ENCODE measurements at places on chromosomes 6 and 20.

DNA sequence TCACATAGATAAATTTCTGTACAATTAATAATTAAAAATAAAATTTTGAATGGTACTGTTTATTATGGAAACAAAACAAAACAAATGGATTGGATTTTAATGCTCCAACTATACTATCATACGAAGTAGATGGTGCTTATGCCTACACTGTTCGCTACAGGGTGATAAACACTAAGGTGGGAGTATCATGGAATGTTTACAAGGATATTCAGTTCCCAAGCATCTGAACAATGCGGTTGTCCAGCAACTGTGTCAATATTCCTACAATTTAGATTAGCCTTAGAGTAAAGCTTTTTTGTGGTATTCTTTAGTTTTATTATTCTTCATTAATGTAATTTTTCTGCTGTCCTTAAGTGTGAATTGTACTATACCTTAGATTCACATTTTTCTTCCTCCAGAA, 105.1 kb downstream of the MMS22L start:
- H3K27ac ChIP-seq: no peak overlapping the region
- H3K36me3 ChIP-seq: no peaks in the 10 kb centered on the region
- no peaks in the 10 kb centered on the region for H3K27me3 ChIP-seq
- no peak for DNase-seq
- no peaks in the 10 kb centered on the region for H3K4me1 ChIP-seq

GRCh38 chr6:167666571-167667203, 160.0 kb upstream of the AFDN start:
- H3K27ac ChIP-seq: no peak overlapping the region
- H3K27me3 ChIP-seq: no peaks in the 10 kb centered on the region
- H3K36me3 ChIP-seq: no peaks in the 10 kb centered on the region
- no peak for DNase-seq

GRCh38 chr6:122754191-122754731, 25.3 kb upstream of the FABP7 start:
- no peak overlapping the region for H3K4me3 ChIP-seq
- no peaks in the 10 kb centered on the region for H3K36me3 ChIP-seq
- H3K27me3 ChIP-seq: no peaks in the 10 kb centered on the region
- H3K27ac ChIP-seq: no peak overlapping the region
- peaks cover 4% of the 10 kb centered on the region for H3K4me1 ChIP-seq
- DNase-seq: no peak

DNA sequence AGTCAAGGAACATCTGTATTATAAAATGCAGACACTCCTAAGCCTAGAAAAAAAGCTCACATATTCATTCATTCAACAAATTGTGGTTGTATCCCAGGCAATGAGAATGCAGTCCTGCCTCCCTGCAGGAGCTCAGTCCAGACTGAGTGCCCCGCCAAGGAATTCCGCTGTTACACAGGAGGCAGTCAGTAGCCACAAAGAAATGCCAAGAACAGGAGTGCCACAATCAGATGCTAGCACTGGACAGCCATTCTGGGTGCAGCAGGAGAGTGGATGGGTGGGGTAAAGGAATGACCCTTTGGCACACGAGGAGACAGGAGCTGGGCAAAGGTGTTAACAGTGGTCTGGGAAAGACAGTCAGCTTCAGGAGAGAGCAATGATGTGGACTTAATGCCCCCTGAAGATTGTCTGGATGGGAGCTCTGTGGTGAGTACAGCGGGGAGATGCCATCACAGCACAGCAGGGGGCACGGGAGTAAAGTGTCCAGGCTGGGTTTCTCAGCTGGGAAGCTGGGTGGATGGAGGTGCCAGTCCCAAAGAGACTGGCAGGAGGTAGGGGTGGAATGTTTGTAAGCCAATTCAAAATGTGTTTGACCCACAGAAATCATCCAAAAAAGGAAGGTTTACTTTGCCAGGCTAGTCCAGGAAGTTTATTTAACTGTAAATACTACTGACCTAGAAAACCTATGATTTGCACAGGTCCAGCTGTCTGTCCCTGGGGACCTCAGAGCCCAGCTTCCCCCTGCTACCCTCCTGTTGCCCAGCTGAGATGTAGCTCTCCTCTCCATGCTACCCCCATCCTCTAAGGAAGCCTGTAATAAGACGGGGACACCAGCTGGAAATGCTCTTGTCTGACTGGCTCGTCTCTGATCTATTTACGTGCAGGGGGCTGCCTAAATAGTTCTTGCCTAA, 84.1 kb downstream of the SLC23A2 start:
- DNase-seq: no peak
- H3K36me3 ChIP-seq: no peaks in the 10 kb centered on the region
- peaks cover 4% of the 10 kb centered on the region for H3K4me1 ChIP-seq
- H3K27ac ChIP-seq: no peak overlapping the region
- H3K27me3 ChIP-seq: no peaks in the 10 kb centered on the region

- H3K4me1 ChIP-seq: no peaks in the 10 kb centered on the region
- DNase-seq: no peak
- H3K36me3 ChIP-seq: no peaks in the 10 kb centered on the region
- H3K27ac ChIP-seq: no peak overlapping the region
These were observed 132.1 kb downstream of the KIF13A start for GRCh38 chr6:17855381-17855780.

GRCh38 chr6:35370785-35371493, 28.6 kb downstream of the PPARD start:
- no peak for DNase-seq
- H3K36me3 ChIP-seq: no peaks in the 10 kb centered on the region
- no peak overlapping the region for H3K27ac ChIP-seq
- H3K4me3 ChIP-seq: no peak overlapping the region

- no peak for DNase-seq
- H3K27ac ChIP-seq: no peak overlapping the region
- no peaks in the 10 kb centered on the region for H3K4me1 ChIP-seq
These were observed 83.7 kb downstream of the YTHDF1 start for GRCh38 chr20:63132131-63132714.

DNA sequence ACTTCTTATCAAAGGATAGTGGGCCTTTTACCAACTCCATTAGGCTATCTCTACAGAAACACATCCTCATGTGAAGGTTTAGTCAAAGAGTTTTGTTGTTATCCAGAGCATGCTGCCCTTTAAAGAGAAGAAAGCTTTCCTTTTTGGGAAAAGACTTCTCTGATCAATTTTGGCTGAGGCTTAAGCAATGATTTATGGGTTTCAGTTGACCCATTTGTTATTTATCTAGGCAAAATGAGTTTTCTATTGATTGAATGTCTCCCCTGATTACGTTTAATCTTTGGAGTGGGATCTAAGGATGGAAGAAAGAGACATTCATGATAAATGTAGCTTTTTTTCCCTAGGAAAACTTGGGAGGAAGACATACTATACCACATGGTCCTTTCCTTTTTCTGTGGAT, 326.6 kb upstream of the JAG1 start:
- no peak overlapping the region for H3K4me3 ChIP-seq
- H3K4me1 ChIP-seq: no peaks in the 10 kb centered on the region
- H3K36me3 ChIP-seq: no peaks in the 10 kb centered on the region
- H3K27ac ChIP-seq: no peak overlapping the region
- H3K27me3 ChIP-seq: no peaks in the 10 kb centered on the region

DNA sequence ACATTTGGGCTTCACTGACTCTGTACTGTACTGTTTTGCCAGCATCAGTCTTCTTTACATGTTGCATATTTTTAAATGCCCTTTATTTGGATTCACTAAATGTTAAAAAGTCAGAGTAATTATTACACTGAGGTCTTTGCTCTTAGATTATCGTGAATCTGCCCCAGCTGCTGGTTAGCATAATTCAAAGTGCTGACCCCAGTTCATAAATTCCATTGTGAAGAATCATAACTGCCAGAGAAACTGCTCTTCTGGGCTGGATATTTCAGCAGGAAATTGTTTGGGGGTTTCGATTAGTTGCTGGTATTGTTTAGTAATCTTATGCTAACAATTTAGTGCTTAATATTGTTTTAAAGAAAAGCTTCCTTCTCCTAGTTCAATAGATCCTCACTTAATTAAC, 682.1 kb upstream of the MAP3K7 start:
- no peaks in the 10 kb centered on the region for H3K36me3 ChIP-seq
- H3K27me3 ChIP-seq: no peaks in the 10 kb centered on the region
- no peak overlapping the region for H3K27ac ChIP-seq
- H3K4me3 ChIP-seq: no peak overlapping the region
- DNase-seq: no peak

DNA sequence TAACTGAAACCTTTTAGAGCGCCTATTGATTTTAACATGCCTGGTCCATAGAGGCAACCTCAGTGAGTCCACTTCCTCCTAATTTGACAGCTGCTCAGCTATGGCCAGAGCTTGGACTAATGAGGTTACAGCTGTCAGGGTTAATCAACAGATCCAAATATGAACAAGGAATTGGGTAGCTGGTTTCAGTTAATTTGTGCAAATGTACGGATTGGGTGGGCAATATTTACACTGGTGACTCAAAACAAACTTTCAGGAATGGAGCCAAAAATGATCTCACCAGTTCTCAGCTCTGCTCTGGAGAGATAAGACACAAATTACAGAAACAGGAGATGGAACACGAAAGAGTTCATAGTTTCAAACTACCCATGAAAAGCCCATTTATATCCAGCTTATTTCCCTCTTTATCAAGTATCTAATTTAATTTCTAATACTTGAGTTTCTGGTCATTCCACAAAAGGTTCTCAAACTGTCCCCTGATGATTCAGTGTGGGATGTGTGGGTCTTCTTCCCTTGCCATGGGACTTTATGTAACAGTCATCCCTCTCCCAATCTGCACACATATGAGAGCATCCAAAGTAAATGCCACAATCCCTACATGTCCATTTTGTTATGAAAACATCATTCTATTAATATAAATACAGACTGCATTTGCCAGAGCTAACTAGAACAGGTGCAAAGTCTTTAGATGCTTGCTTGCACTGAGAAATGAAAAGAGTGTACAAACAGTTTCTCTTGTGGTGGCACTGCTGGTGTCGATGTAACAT, 149.9 kb downstream of the RPS12 start:
- DNase-seq: no peak
- no peak overlapping the region for H3K4me3 ChIP-seq
- no peaks in the 10 kb centered on the region for H3K36me3 ChIP-seq
- no peaks in the 10 kb centered on the region for H3K4me1 ChIP-seq
- no peak overlapping the region for H3K27ac ChIP-seq

DNA sequence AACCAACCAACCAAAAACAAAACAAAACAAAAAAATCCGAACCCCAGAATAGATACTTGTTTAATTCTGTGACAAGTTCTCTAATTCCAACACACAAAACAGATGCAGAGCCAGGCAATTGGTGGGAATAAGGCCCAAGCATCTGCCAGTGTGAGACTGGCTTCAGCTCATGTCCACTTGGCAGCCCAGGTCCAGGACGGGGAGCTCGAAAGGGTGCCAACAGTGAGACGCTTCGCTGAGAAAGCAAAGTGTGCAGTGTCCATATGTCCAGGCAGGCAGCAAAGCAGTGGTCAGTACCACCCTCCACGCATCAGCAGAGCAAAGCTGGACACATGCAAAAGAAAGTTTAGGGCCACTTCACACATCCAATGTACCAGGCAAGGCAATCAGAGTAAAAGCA, 102.9 kb downstream of the RALGAPA2 start:
- no peak for DNase-seq
- H3K4me3 ChIP-seq: no peak overlapping the region
- no peaks in the 10 kb centered on the region for H3K36me3 ChIP-seq
- no peaks in the 10 kb centered on the region for H3K27me3 ChIP-seq
- no peak overlapping the region for H3K27ac ChIP-seq

DNA sequence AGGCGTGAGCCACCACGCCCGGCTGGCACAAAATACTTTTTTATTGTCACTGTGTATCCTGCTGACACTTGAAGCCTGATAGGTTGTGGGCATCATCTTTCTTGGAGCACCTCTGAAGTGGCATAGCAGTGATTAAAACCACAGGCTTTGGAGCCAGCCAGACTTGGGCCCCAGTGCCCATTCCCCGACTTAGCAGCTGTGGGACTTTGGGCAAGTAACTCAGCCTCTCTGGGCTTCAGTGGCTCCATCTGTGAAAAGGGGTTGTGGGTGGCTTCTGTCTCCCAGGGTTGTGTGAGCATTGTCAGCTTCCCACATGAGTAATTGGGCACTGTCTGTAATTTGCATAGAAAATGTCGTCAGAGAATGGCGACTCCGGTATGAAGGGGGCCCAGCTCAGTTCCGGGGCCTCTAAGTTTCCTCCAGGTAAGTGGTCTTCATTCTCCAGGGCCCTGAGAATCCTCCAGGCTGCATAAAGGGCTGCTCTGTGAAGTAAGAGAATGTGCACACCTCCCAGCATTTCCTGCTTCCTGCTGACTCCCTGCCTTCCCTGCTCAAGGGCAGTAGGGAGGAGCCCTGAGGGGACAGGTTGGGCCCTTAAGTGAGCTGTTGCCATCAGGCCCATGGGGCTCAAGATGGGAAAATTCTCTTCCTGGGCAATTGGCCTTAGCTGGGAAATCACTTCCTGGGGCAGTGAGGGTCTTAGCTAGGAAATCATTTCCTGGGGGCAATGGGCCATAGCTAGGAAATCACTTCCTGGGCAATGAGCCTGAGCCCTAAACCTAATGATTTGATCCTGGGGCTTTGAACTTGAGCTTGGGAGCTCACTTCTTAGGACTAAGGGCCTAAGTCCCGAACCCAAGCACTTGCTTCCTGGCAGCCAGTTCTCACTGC, 27.2 kb downstream of the ARHGAP40 start:
- H3K36me3 ChIP-seq: no peaks in the 10 kb centered on the region
- H3K27ac ChIP-seq: no peak overlapping the region
- H3K27me3 ChIP-seq: peaks cover 2% of the 10 kb centered on the region
- DNase-seq: no peak
- H3K4me1 ChIP-seq: no peaks in the 10 kb centered on the region
